Right atrium auricular region (tissue), 2 donors: ENCODE measurements at places on chromosomes 6 and 20. TPM values are rescaled to one million over a fixed set of nuclear protein-coding genes. Genes with fewer than 3 reads are reported as not detected.

DNA sequence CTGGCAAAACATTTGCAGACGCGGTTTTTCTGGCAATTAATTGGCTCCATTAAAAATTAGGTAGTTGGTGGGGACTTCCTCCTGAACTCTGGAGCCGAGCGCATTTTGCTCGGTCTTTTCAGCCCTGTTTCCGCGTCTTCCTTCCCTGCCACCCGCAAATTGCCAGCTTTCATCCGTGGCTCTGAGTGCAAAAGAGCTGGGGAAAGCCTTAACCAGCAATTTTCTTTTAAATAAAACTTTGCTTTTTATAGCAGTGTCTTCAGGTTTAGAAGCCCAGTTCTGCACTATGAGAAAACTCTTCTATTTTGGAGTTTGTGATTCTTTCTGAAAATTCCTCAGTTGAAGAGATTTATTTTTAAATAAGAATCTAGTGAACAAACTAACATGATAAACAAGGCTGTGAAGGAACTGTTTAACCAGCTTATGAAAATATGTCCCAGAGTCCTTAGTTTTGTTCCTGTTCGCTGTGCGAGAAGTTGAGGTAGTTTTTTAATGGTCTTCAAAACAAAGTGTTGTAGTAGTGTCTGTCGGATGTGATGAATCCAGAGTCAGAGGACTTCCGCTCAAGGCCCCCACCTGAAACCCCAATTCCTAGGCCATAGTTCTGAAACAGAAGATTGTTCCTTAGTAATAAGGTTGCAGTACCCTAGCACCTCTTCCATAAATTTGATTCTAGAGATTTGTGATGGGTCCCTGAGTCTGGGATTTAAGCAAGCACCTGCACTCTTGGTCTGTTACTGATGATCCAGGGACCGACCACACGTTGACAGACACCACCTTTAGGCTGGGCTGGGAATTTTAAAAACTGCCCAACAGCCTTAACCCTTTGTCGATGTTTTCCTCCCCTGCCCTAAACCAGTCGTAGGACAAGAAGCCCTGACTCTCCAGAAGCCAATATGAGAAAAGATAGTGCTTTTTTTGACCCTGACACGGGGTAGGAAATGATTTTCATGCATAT is 950 bp downstream of the KCTD20 start:
- DNase-seq = no peak
- no peaks in the 10 kb centered on the region for H3K27me3 ChIP-seq
- no peaks in the 10 kb centered on the region for H3K36me3 ChIP-seq
- H3K4me1 ChIP-seq = no peaks in the 10 kb centered on the region

- no peak overlapping the region for H3K27ac ChIP-seq
- no peaks in the 10 kb centered on the region for H3K36me3 ChIP-seq
- no peaks in the 10 kb centered on the region for H3K4me1 ChIP-seq
- H3K4me3 ChIP-seq = no peak overlapping the region
- no peaks in the 10 kb centered on the region for H3K27me3 ChIP-seq
Observed at GRCh38 chr20:24194143-24194542, 205.6 kb upstream of the GGTLC1 start.

- H3K36me3 ChIP-seq = peaks cover 13% of the 10 kb centered on the region
- no peak for DNase-seq
- no peaks in the 10 kb centered on the region for H3K4me1 ChIP-seq
Observed at GRCh38 chr20:63957004-63957689, 931 bp upstream of the UCKL1 start.

GRCh38 chr6:14658886-14659561 is 541.5 kb downstream of the CD83 start:
- H3K4me3 ChIP-seq = no peak overlapping the region
- no peaks in the 10 kb centered on the region for H3K27me3 ChIP-seq
- no peaks in the 10 kb centered on the region for H3K36me3 ChIP-seq
- no peak overlapping the region for H3K27ac ChIP-seq
- H3K4me1 ChIP-seq = no peaks in the 10 kb centered on the region
- no peak for DNase-seq

Gene ULBP1
- 0.11 TPM for total RNA-seq

Gene TRIM31
- not detected for total RNA-seq

- H3K36me3 ChIP-seq = no peaks in the 10 kb centered on the region
- no peaks in the 10 kb centered on the region for H3K4me1 ChIP-seq
- no peak overlapping the region for H3K27ac ChIP-seq
- DNase-seq = no peak
Observed at GRCh38 chr6:330948-331347, 38.7 kb downstream of the DUSP22 start.

- no peak overlapping the region for H3K4me3 ChIP-seq
- no peak overlapping the region for H3K27ac ChIP-seq
- H3K4me1 ChIP-seq = no peaks in the 10 kb centered on the region
- H3K27me3 ChIP-seq = no peaks in the 10 kb centered on the region
- no peak for DNase-seq
- H3K36me3 ChIP-seq = peaks cover 44% of the 10 kb centered on the region
Observed at GRCh38 chr6:18166312-18167036, 11.3 kb downstream of the KDM1B start.

- H3K27me3 ChIP-seq = no peaks in the 10 kb centered on the region
- H3K36me3 ChIP-seq = no peaks in the 10 kb centered on the region
- no peak overlapping the region for H3K27ac ChIP-seq
- no peak for DNase-seq
Observed at GRCh38 chr6:144134737-144135136, 15.6 kb upstream of the STX11 start.

GRCh38 chr6:136330634-136331033 is 41.0 kb upstream of the BCLAF1 start:
- H3K4me3 ChIP-seq = no peak overlapping the region
- no peaks in the 10 kb centered on the region for H3K36me3 ChIP-seq
- DNase-seq = no peak
- H3K4me1 ChIP-seq = peaks cover 2% of the 10 kb centered on the region
- no peaks in the 10 kb centered on the region for H3K27me3 ChIP-seq
- no peak overlapping the region for H3K27ac ChIP-seq

DNA sequence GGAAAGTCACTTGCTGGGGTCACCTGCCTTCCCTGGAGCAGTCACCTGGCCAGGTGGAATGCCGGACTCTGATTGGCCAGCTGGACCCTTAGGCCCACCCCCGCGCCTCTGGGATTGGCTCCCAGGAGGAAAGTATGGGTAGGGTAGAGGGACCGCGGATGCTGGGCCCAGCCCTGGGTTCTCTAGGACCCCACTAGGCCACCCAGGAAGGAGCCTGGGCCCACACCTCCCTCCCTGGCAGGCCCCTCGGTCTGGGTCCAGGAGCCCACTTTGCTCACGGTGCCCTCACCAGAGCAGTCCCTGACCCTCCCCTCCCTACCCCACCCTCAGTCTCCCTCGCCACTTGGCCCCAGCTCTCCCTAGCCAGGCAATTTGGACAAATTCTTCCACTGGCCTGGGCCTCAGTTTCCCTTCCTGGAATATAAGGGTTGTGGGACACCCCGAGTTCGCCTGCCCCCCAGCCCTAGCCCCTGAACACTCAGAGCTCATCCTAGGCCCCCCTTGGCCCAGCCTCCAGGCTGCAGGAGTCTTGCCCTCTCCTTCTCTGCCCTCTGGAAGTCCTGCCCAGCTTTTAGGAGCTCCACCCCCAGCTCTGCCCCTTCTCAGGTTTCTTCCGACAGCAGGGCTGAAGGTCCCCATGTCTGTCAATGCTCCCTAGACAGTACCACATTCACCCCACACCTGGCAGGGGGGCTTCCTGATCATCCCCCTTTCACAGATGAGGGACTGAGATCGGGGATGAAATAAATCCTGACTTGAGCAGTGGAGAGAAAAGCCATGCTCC is 299.6 kb downstream of the TAF4 start:
- no peak for DNase-seq
- no peaks in the 10 kb centered on the region for H3K27me3 ChIP-seq
- no peaks in the 10 kb centered on the region for H3K4me1 ChIP-seq
- H3K4me3 ChIP-seq = no peak overlapping the region
- no peaks in the 10 kb centered on the region for H3K36me3 ChIP-seq

Gene FAM209A
- total RNA-seq = not detected

Gene HDGFL1
- not detected for total RNA-seq

DNA sequence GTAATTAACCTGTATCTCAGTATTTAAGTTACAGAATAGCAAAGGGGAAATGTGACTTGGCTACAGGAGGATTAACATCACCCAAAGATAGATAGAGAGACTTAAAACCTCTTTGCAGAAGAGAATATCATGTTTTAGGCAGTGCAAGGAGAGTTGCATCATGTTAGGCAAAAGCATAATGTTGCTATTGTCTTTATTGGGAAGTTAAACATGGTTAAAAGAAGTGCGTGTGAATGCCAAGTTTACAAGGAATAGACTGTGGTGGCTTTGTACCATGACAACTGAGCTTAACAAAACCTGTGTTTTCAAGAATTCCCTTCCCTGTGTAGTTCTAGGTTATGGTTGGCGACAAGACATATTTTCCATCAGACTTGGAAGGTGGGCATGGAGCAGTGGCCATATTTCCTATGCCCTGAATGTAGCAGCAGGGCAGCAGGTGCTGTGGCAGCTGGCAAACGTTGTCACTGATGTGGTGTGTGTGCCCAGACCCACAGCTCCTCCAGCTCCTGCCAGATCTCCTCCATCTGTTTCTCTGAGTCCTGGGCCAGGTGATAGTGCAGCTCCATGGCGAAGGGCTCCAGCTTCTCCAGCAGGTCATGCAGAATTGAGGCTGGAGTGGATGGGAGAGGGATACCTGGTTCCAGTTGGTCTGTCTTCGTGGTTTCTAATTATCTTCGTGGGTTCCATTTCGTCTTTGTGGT is 163.3 kb downstream of the QRSL1 start:
- no peaks in the 10 kb centered on the region for H3K4me1 ChIP-seq
- H3K4me3 ChIP-seq = no peak overlapping the region
- no peaks in the 10 kb centered on the region for H3K36me3 ChIP-seq
- no peak overlapping the region for H3K27ac ChIP-seq
- no peak for DNase-seq

Gene UNC93A
- not detected for total RNA-seq

DNA sequence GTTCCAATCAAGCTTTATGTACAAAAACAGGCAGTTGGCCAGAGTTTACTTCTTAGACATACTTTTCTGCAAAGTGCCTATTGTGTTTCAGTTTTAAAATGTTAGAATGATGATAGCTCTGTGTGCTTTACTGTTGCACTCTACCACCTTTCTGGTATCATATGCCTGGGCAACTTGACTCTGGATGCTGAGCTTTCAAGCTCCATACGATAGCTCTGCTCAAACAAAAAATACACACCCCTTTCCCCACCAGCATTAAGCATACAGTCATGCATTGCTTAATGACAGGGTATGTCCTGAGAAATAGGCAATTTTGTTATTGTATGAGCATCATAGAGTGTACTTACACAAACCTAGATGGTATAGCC is 123.1 kb downstream of the RCAN2 start:
- no peaks in the 10 kb centered on the region for H3K27me3 ChIP-seq
- no peak for DNase-seq
- H3K36me3 ChIP-seq = no peaks in the 10 kb centered on the region
- H3K27ac ChIP-seq = no peak overlapping the region

DNA sequence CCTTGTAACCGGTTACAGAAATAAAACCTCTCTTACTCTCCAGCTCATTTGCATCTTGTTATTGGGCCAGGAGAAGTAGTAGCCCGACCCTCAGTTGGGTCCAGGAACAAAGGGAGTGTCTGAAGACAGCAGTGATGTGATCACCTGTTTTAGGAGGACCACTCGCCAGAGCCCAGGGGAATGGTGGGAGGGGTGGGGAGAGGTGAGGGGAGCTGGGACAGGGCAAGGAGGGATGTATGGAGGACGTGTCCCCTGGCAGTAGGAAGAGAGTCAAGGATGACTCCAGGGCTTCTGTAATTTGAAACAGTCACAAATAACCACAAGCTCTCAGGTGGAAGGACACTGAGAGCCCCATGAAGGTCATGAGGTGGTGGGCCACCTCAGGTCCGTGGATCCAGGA is 1.4 kb upstream of the PCMTD2 start:
- H3K27ac ChIP-seq = no peak overlapping the region
- no peaks in the 10 kb centered on the region for H3K36me3 ChIP-seq
- DNase-seq = peak; percentile 36

- no peak overlapping the region for H3K4me3 ChIP-seq
- H3K27ac ChIP-seq = no peak overlapping the region
- H3K36me3 ChIP-seq = no peaks in the 10 kb centered on the region
- H3K27me3 ChIP-seq = no peaks in the 10 kb centered on the region
- H3K4me1 ChIP-seq = no peaks in the 10 kb centered on the region
Observed at GRCh38 chr20:59164686-59165391, 1.2 kb downstream of the ZNF831 start.

Gene JAG1
- 32.8 TPM for total RNA-seq

Gene LPA
- not detected for total RNA-seq

- H3K36me3 ChIP-seq = no peaks in the 10 kb centered on the region
- no peak overlapping the region for H3K4me3 ChIP-seq
- DNase-seq = no peak
- H3K4me1 ChIP-seq = peaks cover 37% of the 10 kb centered on the region
Observed at GRCh38 chr6:111478064-111478476, 4.9 kb downstream of the REV3L start.

- no peaks in the 10 kb centered on the region for H3K27me3 ChIP-seq
- H3K27ac ChIP-seq = no peak overlapping the region
- H3K4me3 ChIP-seq = no peak overlapping the region
- DNase-seq = no peak
Observed at GRCh38 chr6:906920-907319, 214.0 kb upstream of the EXOC2 start.

Gene TCF21
- total RNA-seq = 16.5 TPM

- H3K36me3 ChIP-seq = no peaks in the 10 kb centered on the region
- DNase-seq = no peak
- no peaks in the 10 kb centered on the region for H3K4me1 ChIP-seq
Observed at GRCh38 chr6:130417951-130418350, 52.1 kb downstream of the TMEM200A start.

Gene OOEP
- total RNA-seq = not detected

GRCh38 chr6:26157251-26158075 is 70.2 kb downstream of the HFE start:
- peaks cover 20% of the 10 kb centered on the region for H3K4me1 ChIP-seq
- no peaks in the 10 kb centered on the region for H3K36me3 ChIP-seq
- no peak for DNase-seq
- no peaks in the 10 kb centered on the region for H3K27me3 ChIP-seq
- peak overlapping the region; percentile 67 for H3K4me3 ChIP-seq
- peak overlapping the region; percentile 97 for H3K27ac ChIP-seq

DNA sequence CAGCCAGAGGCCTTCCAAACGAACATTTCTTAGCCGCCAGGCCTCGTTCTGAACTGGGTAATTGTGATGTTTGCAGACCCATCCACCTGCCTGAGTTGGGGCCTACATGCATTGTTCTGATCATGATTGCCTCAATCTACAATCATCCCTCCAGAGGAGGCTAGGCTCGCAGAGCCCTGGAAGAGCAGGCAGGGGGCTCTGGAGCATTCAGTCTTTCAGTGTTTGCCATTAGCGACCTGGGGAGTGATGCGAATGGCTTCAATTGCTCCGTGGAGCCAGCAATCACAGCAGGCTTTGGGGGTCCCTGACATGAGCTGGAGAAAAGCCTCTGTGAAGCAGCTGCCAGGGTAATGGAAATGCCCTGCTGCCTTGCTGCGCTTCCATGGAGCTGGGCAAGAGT is 22.0 kb downstream of the SNAP25 start:
- H3K27ac ChIP-seq = no peak overlapping the region
- H3K36me3 ChIP-seq = no peaks in the 10 kb centered on the region
- no peak overlapping the region for H3K4me3 ChIP-seq
- no peak for DNase-seq
- H3K4me1 ChIP-seq = no peaks in the 10 kb centered on the region
- H3K27me3 ChIP-seq = no peaks in the 10 kb centered on the region

GRCh38 chr6:147216915-147217314 is 12.7 kb downstream of the STXBP5 start:
- no peak overlapping the region for H3K27ac ChIP-seq
- DNase-seq = no peak
- H3K4me3 ChIP-seq = no peak overlapping the region
- H3K27me3 ChIP-seq = no peaks in the 10 kb centered on the region
- H3K36me3 ChIP-seq = no peaks in the 10 kb centered on the region
